ENCODE measurements at places on chromosomes 4 and X.

DNA sequence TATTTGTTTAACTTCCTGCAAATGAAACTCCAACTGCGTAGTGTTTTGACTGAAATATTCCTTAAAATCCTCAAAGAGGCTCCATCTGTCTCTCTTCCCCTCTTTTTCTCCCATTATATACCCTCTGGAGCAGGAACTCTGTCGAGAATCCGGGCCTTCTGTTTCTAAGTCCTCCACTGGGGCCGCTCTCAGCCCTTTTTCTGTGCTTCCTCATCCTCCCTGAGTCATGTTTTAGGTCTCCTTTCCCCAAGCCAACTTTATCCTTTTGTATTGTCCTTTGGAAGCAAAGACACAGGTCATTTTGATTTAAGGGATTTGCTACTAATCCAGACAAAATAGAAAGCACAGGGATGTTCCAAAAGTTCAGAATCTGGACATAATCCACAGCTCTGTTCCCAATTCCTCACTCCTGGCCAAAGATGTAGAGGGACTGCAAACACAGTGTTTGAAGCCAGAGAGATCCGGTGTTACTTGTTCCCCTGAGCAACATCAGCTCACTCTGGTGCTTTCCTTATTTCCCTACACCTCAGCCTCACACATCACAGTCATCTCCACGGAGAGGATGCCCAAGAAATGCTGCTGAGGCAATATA is 131.0 kb upstream of the KLF3 start:
- ATAC-seq: peak; percentile 26
- H3K4me1 ChIP-seq: peaks cover 32% of the 10 kb centered on the region
- no peak overlapping the region for H3K4me3 ChIP-seq
- H3K36me3 ChIP-seq: no peaks in the 10 kb centered on the region

DNA sequence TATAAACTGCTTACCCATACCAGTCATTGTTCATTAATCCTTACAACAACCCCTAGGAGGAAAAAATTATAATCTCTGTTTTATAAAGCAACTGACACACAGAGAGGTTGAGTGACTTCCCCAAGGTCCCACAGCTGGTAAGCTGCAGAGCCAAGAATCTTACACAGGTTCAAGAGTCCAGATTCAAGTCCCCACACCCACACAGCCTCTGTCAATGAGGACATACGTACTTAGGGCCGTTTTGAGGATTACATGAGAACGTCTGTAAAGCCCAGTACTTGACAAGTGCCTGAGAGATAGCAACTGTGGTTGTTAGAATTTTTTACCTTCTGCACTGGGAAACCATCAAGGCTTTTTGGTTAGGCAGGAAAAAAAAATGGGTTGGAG is 556 bp upstream of the SLC25A43 start:
- ATAC-seq: peak; percentile 13
- H3K4me1 ChIP-seq: peaks cover 8% of the 10 kb centered on the region
- no peaks in the 10 kb centered on the region for H3K27me3 ChIP-seq
- peak overlapping the region; percentile 72 for H3K4me3 ChIP-seq
- peak overlapping the region; percentile 86 for H3K27ac ChIP-seq

- no peaks in the 10 kb centered on the region for H3K27me3 ChIP-seq
- no peak overlapping the region for H3K4me3 ChIP-seq
- no peak overlapping the region for H3K27ac ChIP-seq
- no peak for ATAC-seq
- no peaks in the 10 kb centered on the region for H3K36me3 ChIP-seq
Measured at GRCh38 chr4:86497131-86497530, 97.0 kb upstream of the PTPN13 start.

DNA sequence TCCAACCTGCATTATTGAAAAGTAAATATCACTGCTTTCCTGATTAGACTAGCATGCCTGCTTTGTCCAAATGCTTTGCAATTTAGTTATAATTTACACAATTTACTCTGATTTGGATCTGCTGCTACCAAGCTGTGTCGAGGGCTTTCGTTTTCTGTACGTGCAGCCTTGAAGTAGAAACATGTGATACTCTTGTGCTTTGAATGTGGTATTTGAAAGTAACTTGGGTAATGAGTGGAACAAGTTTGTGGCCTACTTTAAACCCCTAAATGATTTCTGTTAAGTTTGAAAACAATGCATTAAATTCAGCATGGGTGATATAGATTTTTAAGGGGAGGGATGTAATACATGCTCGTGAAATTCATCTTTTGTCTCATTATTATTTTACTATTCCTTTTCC is 240.7 kb downstream of the IQCM start:
- no peaks in the 10 kb centered on the region for H3K27me3 ChIP-seq
- ATAC-seq: no peak
- no peak overlapping the region for H3K4me3 ChIP-seq
- H3K4me1 ChIP-seq: no peaks in the 10 kb centered on the region
- H3K36me3 ChIP-seq: no peaks in the 10 kb centered on the region

DNA sequence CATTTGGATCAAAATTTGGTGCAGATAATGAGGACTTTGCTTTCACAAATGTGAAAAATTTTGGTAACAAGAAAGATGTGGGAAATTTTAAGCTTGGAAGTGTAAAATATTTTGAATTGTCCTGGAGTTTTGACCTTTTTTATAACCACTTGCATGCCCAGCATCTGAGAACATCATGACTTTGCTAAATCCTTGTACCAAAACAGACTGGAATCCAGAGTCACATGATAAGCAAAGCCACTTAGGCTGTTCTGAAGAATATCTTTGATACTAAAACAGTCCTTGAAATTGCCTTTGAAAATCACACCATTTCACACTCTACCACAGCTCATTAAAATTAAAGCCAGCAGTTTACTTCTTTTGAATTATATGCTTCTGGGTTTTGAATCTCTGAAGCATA is 2.5 kb upstream of the PPM1K start:
- peak overlapping the region; percentile 56 for H3K27ac ChIP-seq
- H3K4me3 ChIP-seq: no peak overlapping the region
- ATAC-seq: no peak
- H3K36me3 ChIP-seq: no peaks in the 10 kb centered on the region

DNA sequence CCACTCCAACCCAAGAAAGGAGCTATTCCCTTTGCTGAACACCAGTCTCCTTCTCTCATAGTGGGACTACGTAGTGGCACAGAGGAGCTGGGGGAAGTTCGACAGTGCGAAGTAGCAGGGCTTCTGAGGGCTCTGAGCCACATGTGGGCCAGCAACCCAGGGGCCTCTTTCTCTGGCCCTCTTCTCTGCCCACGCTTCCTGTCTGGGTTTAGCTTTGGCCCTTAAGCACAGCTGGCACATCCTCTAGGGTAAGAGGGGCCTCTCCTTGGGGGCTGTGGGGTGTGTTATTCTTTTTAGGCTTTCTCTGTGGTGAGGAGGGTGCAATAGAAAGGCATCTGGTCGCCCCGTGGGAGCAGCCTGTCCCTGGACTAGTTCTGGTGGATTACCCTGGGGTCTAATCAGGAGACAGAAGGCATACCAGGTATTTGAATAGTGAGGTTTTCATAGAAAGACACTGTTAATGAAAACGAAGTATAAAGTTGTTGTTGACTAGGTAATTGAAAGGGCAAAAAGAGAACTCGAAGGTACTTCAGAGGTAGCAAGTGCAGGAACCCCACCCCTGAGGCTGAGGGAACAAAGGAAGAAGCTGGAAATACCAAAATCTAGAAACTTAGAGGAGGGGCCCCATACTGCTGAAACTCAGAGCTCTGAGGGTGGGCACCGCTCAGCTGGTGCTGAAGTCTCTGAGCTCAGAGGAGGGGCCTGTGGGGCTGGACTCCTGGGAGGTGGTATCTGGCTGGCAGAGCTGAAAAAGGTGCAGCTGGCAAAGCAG is 151.9 kb upstream of the RPS6KA3 start:
- H3K4me1 ChIP-seq: no peaks in the 10 kb centered on the region
- H3K27me3 ChIP-seq: no peaks in the 10 kb centered on the region
- no peak overlapping the region for H3K27ac ChIP-seq
- ATAC-seq: no peak
- H3K4me3 ChIP-seq: no peak overlapping the region

GRCh38 chrX:32483534-32484136 is 727.7 kb downstream of the DMD start:
- ATAC-seq: no peak
- no peaks in the 10 kb centered on the region for H3K27me3 ChIP-seq
- H3K4me3 ChIP-seq: no peak overlapping the region
- no peaks in the 10 kb centered on the region for H3K36me3 ChIP-seq
- H3K27ac ChIP-seq: no peak overlapping the region
- H3K4me1 ChIP-seq: no peaks in the 10 kb centered on the region

GRCh38 chr4:140252742-140253555 is 99.0 kb upstream of the MAML3 start:
- peak overlapping the region; percentile 52 for H3K4me3 ChIP-seq
- peak; percentile 85 for ATAC-seq
- H3K27me3 ChIP-seq: no peaks in the 10 kb centered on the region
- peak overlapping the region; percentile 90 for H3K27ac ChIP-seq
- H3K36me3 ChIP-seq: no peaks in the 10 kb centered on the region

- H3K4me1 ChIP-seq: no peaks in the 10 kb centered on the region
- no peak overlapping the region for H3K4me3 ChIP-seq
- H3K36me3 ChIP-seq: no peaks in the 10 kb centered on the region
- no peak overlapping the region for H3K27ac ChIP-seq
Measured at GRCh38 chrX:38616904-38617303, 55.6 kb downstream of the TSPAN7 start.

DNA sequence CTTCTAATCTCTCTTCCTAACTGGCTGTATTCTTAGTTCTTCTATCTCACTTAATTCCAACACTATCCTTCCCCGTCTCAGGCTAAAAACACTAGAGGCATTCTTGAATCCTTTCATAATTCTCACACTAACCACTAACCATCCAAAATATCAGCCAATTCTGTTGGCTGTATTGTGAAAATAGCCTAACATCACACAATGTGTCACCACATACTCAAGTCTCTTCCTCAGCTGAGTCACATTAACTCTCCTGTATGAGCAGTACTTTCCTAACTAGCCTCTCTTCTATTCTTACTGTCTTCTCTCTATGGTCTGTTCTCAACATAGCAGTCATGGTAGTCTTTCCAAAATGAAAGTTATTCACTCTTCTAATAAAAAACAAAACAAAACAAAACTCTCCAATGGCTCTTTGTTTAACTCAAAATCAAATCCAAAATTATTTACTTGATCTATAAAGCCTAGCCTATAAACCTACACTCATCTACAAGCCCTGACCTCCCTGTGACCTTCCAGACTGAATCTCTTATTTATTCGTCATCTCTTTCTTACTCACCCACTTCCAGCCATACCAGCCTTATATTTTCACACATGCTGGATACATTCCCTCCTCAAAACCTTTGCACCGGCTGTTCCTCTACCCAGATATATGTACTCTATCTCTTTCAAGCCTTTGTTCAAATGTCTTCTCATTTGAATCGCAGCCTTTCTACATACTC is 445.9 kb downstream of the TLL1 start:
- no peaks in the 10 kb centered on the region for H3K27me3 ChIP-seq
- H3K4me1 ChIP-seq: no peaks in the 10 kb centered on the region
- H3K27ac ChIP-seq: no peak overlapping the region
- ATAC-seq: no peak
- no peaks in the 10 kb centered on the region for H3K36me3 ChIP-seq

DNA sequence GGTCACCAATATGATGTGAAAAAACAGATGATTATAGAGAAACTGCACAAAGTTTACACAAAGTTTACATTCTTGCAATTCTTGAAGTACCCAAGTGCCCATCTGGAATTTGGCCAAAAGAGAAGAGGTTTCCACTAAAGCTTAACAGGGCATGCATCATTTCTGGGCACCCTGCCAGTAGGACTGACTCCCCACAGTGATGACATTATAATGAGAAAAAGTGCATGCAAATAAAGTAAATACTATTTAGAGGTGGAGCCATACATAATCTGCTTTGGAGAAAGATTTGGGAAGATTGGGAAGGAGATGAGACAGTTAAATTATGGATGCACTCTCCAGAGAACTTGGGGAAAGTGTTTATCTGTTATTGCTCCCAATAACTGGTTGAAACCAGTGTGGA is 93.7 kb upstream of the TRPC3 start:
- no peaks in the 10 kb centered on the region for H3K36me3 ChIP-seq
- no peaks in the 10 kb centered on the region for H3K4me1 ChIP-seq
- no peak overlapping the region for H3K4me3 ChIP-seq
- no peaks in the 10 kb centered on the region for H3K27me3 ChIP-seq
- ATAC-seq: no peak

- ATAC-seq: no peak
- peak overlapping the region; percentile 86 for H3K4me3 ChIP-seq
- H3K4me1 ChIP-seq: no peaks in the 10 kb centered on the region
- no peaks in the 10 kb centered on the region for H3K27me3 ChIP-seq
Measured at GRCh38 chrX:130340271-130340670, 552 bp downstream of the SLC25A14 start.

DNA sequence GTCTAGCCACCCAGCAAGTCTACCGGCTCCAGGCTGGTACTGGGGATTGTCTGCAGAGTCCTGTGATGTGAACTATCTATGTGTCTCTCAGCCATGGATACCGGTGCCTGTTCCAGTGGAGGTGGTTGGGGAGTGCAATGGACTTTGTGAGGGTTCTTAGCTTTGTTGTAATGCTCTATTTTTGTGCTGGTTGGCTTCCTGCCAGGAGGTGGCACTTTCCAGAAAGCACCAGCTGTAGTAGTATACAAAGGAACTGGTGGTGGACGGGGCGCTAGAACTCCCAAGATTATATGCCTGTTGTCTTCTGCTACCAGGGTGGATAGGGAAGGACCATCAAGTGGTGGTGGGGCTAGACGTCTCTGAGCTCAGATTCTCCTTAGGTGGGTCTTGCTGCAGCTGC is 306.4 kb upstream of the POF1B start:
- H3K4me3 ChIP-seq: no peak overlapping the region
- H3K27me3 ChIP-seq: no peaks in the 10 kb centered on the region
- no peak for ATAC-seq
- H3K36me3 ChIP-seq: no peaks in the 10 kb centered on the region
- no peaks in the 10 kb centered on the region for H3K4me1 ChIP-seq

DNA sequence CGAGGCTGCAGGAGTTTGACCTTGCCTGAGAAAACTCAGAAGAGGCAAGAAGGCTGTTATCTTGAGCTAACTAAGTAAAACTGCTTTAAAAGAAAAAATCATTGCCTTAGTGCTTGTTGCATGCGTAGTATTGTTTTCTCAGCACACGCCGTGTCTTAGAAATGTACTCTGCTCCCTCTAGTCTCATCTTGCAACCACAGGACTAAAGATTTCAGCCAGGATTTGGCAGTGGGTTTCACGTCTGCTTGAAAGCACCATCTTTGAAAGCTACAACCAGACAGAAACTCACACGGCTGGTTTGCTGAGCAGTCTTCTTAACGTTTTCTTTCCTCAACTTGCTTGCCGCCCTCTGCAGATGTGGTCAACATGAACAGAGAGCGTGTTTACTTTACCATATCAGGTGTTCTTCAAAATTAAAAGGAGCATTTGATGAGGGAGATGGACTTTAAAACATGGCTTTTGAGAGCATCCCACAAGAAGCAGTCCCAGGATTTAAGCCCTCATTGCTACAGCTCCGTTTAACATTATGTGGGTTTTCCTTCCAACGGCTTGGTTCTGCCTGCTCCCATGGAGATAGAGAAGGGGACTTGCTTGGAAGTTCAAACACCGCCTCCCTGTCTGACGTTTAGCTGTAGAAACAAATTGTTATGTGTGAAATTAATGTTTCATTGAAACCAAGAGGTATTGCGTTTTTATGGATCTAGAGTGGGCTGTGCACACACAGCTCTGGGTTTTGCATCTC is 3.4 kb downstream of the SORCS2 start:
- H3K4me1 ChIP-seq: no peaks in the 10 kb centered on the region
- no peak for ATAC-seq
- no peak overlapping the region for H3K4me3 ChIP-seq
- no peak overlapping the region for H3K27ac ChIP-seq

GRCh38 chrX:45232139-45232538 is 31.5 kb upstream of the DIPK2B start:
- H3K4me1 ChIP-seq: no peaks in the 10 kb centered on the region
- H3K36me3 ChIP-seq: no peaks in the 10 kb centered on the region
- ATAC-seq: no peak

- H3K4me1 ChIP-seq: peaks cover 8% of the 10 kb centered on the region
- no peaks in the 10 kb centered on the region for H3K27me3 ChIP-seq
- no peak for ATAC-seq
- no peaks in the 10 kb centered on the region for H3K36me3 ChIP-seq
Measured at GRCh38 chr4:41935652-41936021, 408 bp downstream of the TMEM33 start.

All from gastroesophageal sphincter (tissue), 4 donors.